ENCODE measurements at places on chromosomes 11 and 22.

- DNase-seq, result no peak
These were observed 21.2 kb upstream of the YWHAH start for GRCh38 chr22:31923136-31923535.

DNA sequence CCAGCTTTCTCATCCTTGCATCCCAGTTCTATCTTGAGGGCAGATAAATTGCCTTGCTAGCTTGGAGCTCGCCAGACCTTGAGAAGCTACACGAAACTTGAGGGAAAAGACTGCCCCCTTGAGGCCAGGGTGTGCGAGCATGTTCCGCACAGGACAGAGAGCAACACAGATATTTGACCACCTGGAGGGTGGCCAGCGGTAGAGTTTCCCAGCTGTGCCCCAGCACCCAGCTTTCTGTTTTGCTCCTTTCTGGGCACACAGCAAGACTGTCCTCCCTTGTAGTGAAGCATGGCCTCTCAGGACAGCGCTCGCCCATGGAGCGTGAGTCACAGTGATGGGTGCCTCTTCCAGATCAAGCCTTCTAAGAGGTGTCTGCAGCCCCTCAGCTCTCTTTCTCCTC, 23.5 kb downstream of the SPATA19 start:
- DNase-seq, result no peak

GRCh38 chr11:84564180-84564866, 1062.8 kb downstream of the DLG2 start:
- peak; percentile 1 for DNase-seq

DNA sequence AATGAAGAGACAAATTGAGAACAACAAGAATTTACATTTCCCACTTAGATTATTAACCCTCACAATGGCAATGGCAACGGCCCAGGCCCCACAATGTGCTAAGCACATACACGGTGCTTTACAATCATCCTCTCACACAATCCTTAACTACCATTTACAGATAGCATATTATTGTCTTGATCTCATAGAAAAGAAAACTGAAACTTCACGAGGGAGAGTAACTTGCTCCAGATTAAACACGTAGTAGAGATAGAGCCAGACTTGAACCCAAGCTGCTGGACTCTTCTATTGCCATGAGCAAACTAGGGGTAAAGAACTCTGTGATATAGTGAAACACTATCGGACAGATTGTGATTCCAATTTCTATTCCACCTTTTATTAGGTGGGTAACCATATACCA, 665.1 kb downstream of the DLG2 start:
- DNase-seq, result no peak

- DNase-seq, result no peak
These were observed 5.2 kb downstream of the ROBO3 start for GRCh38 chr11:124870430-124870829.

GRCh38 chr11:63811522-63811921, 1.7 kb upstream of the SPINDOC start:
- no peak for DNase-seq

GRCh38 chr11:69245491-69246345, 48.2 kb upstream of the MYEOV start:
- DNase-seq, result no peak

- no peak for DNase-seq
These were observed 11.9 kb upstream of the PRRG4 start for GRCh38 chr11:32817852-32818183.

- no peak for DNase-seq
These were observed 4.0 kb downstream of the OR51F2 start for GRCh38 chr11:4825132-4825531.
